ENCODE measurements at places on chromosomes 1 and 21.

GRCh38 chr1:10712568-10713362 lies 83.7 kb downstream of the CASZ1 start:
- DNase-seq, result no peak

DNA sequence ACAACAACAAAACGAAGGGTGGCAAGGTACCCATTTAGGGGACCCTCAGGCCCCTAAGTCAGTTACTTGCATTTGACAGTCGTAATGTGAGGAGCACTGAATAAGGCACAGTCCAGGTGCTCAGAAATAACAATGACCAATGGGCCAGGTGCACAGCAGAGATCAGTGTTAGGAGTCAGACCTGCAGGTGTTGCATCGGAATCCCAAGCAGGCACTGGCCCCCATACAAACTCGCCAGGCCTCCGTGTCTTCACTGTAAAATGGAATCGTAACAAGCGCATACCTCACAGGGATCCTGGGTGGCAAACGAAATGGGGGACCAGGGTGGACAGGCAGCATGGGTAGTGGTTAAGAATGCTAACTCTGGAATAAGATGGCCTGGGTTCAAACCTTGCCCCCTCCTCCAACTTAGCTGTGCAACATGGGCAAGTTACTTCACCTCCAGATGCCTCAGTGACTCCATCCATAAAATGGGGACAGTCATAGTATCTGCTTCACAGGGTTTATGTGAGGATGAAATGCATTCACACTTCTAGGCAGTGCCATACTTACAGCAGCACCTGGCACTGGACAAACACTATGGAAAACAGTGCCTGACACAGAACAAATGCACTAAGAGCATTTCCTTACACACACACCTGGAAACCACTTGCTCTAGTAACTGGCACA lies 20.2 kb downstream of the RCAN1 start:
- DNase-seq, result no peak

- no peak for DNase-seq
Measured at GRCh38 chr1:245915841-245916240, 591.2 kb downstream of the SMYD3 start.

DNA sequence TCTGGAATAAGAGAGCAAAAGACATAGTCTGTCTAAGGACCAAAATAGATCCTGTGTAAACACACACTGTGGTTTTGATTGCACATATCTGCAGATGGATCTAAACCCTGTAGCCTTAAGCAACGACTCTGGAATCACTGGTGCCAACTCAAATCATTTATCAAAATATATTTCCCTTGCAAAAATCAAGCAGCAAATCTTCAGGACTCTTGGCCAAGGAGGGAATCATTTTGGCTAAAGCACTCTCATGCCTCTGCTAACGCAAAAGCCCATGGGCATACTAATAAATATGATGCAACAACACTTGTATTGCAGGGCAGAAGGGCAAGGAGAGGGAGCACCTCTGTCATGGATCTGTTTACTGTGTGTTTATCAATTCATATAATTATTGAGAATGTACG lies 155.4 kb upstream of the DUSP10 start:
- no peak for DNase-seq

DNA sequence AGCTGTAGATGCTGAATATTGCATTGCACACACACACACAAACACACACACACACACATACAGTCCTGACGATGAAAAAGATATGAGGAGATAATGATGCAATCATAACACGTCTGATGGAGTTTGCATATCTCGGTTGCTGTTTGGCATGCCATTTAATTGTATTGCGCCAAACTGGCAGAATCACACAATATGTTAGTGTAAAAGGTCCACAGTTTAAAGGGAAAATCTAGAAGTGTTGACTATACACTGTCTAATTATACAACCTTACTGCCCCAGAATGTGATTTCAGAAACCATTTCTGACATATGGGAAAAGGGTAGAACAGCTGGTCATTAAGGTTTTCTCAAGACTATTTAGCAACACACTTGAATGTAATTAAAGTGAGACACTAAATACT lies 123.7 kb upstream of the PROX1 start:
- no peak for DNase-seq

DNA sequence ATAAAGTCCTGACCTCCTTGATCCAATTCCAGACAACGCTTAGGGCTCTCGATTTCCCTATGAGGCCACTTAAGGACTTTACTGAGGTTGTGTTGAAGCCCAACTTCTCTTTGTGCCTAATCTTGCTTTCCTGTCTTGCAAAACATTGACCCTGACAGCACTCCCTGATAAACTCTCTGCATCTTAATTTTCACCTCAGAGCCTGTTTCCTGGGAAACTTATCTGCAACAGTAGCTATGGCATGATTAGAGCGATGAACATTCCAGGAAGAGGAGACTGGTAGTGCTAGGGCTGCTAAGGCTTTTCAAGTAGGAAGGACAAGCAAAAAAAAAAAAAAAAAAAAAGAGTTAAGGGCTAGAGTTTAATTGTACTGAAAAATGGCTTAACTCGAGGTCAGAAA lies 118.9 kb downstream of the RGS21 start:
- DNase-seq, result no peak

DNA sequence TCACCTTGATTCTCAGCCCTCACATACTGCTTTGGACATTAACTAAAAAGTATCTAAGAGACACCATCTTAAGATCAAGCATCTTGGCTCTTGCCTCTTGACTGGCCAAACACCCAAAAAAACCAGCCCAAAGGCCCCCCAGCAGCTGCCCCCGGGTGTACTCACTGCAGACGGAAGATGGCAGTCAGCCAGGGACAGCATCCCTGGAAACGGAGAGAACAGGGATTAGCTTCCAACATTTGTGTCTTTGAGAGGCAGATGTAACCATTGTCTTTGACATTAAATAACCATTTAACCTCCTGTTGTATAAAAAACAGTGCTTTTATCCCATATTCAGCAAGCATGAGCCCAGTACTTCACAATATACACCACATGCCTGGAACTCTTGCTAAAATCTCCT lies 11.3 kb downstream of the TMEM63A start:
- DNase-seq, result no peak

DNA sequence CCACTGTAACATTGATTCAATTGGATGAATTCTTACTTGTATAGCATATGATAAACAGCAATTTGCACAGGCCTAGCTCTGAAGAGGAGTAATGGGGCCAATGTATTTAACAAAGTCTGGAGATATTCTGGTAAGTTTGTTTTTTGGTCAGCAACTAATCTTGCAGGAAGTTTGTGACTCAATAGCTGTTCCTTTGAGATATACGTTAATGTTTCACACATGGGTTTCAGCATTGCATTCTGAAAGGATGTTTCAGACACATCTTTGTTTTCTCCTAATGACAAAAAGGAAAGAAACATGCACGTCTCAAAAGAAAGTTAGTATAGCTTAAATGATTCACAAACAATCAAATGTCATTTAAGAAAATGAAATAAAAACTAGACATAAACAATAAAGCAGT lies 49.0 kb downstream of the LTN1 start:
- no peak for DNase-seq

DNA sequence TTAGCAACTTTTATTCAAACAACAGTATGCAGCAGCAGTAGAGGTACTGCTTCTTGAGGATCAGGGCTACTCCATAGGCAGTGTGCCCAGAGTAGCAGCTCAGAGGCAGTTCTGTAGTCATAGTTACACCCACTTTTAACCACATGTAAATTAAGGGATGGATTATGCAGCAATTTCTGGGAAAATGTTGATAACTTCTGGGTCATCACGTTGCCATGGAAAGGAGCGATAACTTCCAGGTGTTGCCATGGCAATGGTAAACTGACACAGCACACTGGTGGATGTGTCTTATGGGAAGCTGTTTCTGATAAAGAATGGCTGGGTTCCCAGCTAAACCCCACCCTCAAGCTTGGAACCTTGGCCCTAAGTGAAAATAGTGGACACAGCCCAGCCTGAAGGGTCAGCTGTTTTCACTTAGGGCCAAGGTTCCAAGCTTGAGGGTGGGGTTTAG lies 29.0 kb upstream of the PLA2G2A start:
- DNase-seq, result no peak

All from CD4-positive, alpha-beta T cell treated with Interleukin-1 beta for 1 hour (primary cell).